Right atrium auricular region (tissue), 2 donors: ENCODE measurements at places on chromosomes 4 and X. TPM values are rescaled to one million over a fixed set of nuclear protein-coding genes. Genes with fewer than 3 reads are reported as not detected.

DNA sequence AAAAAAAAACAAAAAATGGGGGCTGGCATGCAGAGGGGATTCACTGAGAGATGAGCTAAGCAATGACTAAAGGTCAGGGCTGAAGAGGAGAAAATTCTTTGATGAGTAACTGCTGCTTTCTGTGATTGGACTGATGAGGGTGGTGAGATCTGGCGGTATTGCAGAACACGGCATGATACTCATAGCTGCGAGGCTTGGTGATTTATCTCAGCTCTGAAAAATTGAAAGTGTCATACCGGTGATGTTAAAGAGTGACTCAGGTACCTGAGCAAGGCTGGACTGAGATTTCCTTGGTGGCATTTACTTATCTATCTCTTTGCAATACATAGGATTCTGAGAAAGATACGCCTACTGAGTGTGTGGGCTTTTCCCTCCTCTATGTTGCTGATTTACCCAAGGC, 204.1 kb upstream of the DDX53 start:
- H3K27me3 ChIP-seq = no peaks in the 10 kb centered on the region
- no peak overlapping the region for H3K4me3 ChIP-seq
- no peaks in the 10 kb centered on the region for H3K36me3 ChIP-seq
- no peak for DNase-seq
- H3K27ac ChIP-seq = no peak overlapping the region

GRCh38 chr4:166827167-166827566, 407.1 kb downstream of the SPOCK3 start:
- H3K36me3 ChIP-seq = no peaks in the 10 kb centered on the region
- no peak overlapping the region for H3K27ac ChIP-seq
- H3K4me3 ChIP-seq = no peak overlapping the region
- no peaks in the 10 kb centered on the region for H3K4me1 ChIP-seq

DNA sequence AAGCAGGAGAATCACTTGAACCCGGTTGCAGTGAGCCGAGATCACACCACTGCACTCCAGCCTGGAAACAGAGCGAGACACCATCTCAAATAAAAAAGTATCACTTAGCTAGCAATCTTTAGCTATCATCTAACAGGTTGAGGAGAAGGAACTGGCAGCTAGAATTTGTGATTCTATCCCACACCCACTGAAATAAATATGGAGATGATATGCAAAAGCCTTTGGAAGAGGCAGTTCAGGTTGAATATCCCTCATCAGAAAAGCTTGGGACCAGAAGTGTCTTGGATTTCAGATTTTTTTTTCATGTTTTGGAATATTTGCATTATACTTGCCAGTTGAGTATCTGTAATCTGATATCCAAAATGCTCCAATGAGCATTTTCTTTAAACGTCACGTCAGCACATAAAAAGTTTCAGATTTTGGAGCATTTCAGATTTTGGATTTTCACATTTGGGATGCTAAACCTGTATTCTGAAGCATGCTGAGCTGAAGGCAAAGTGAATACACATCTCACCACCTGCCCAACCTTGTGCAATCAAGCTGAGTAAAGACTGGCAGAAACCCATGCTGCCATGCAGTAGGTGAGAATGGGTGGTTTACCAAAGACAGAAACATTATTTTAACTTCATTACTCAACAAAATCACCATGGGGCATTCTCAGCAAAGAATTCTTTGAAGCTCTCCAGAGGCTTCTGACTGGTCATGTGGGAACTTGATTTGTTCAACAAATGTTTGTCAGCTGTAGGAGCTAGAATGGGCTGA, 159.3 kb downstream of the SH3KBP1 start:
- H3K27me3 ChIP-seq = no peaks in the 10 kb centered on the region
- no peak for DNase-seq
- no peaks in the 10 kb centered on the region for H3K36me3 ChIP-seq
- H3K4me3 ChIP-seq = no peak overlapping the region

DNA sequence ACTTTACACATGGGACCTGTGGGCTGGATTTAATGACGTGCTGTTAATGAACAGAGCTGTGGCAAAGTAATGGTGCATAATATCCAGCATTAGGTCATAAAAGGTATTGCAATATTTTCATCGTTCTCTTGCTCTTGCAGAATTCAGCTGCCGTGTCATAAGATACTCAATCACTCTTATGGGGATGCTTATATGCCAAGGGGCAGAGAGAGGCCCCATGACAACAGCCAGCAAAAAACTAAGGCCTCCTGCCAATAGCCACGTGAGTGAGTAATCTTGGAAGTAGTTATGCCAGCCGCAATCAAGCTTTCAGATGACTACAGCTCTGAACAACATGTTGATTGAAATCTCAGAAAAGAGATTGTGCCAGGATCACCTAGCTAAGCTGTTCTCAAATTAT, 616.9 kb downstream of the FSTL5 start:
- H3K27ac ChIP-seq = no peak overlapping the region
- DNase-seq = no peak
- H3K27me3 ChIP-seq = no peaks in the 10 kb centered on the region
- H3K4me1 ChIP-seq = no peaks in the 10 kb centered on the region
- no peaks in the 10 kb centered on the region for H3K36me3 ChIP-seq
- H3K4me3 ChIP-seq = no peak overlapping the region

GRCh38 chr4:15144967-15145295, 142.7 kb downstream of the CPEB2 start:
- H3K4me3 ChIP-seq = no peak overlapping the region
- no peaks in the 10 kb centered on the region for H3K27me3 ChIP-seq
- no peaks in the 10 kb centered on the region for H3K36me3 ChIP-seq
- H3K4me1 ChIP-seq = peaks cover 35% of the 10 kb centered on the region
- no peak overlapping the region for H3K27ac ChIP-seq

DNA sequence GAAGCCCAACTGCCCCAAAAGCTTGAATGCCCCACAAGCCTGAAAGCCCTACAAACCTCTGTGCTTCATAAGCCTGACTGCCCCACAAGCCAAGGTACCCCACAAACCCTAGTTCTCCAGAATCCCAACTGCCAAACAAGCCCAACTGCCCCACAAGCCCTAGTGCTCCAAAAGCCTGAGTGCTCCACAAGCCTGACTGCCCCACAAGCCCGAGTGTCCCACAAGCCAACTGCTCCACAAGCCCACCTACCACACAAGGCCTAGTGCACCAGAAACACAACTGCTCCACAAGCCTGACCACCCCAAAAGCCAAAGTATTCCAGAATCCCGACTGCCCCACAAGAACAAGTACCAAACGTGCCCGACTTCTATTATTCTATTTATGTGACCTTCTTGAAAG, 13.6 kb upstream of the HSFX3 start:
- H3K27me3 ChIP-seq = no peaks in the 10 kb centered on the region
- no peaks in the 10 kb centered on the region for H3K36me3 ChIP-seq
- no peak overlapping the region for H3K27ac ChIP-seq

- DNase-seq = no peak
- no peaks in the 10 kb centered on the region for H3K4me1 ChIP-seq
- no peaks in the 10 kb centered on the region for H3K36me3 ChIP-seq
Measured at GRCh38 chr4:67885762-67886161, 2.0 kb upstream of the TMPRSS11D start.

DNA sequence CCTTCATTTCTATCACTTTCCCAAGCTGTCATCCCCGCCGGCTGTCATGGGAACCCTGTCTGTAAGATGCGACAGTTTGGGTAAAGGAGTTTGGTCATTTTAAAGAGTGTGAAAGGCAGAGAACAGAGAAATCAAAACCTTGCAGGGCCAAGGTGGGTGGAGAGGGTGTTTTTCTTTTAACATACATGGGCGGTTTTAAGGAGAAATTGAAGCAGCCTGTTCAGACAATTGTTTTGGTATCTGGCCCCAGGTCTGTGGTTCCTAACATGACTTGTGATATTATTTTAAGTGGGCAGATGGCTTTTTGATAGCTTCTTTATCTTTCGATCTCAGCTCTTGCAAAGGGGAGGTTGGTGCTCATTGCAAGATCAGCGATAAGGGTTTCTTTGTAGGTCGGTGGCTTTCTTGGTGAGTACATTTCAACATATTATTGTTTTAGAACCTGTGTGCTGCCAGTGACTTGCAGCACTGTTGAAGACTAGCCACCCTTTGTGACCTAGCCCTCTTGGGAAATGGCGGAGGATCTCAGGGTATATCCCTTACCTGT, 3.7 kb downstream of the PPP1R3F start:
- no peak overlapping the region for H3K4me3 ChIP-seq
- no peak for DNase-seq
- H3K4me1 ChIP-seq = no peaks in the 10 kb centered on the region
- H3K27ac ChIP-seq = no peak overlapping the region
- no peaks in the 10 kb centered on the region for H3K36me3 ChIP-seq

DNA sequence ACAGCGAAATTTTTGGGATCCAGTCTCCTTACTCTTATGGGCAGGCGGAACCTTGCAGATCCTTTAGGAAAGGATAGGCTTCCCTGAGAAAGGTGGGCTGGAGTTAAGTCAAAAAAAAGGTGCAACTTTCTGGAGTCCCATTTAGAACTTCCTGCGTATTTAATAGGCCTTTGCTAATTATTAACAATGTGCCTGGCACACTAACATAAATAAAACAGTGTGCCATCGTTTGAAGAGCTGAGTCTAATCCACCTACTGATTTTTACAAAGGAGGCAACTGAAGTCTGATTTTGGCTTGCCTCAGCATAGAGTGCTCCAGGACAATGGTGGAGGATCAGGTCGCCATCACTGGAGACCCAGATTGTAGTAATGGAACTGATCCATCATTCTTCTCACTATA, 15.7 kb downstream of the PLS3 start:
- no peak overlapping the region for H3K4me3 ChIP-seq
- H3K4me1 ChIP-seq = peaks cover under 1% of the 10 kb centered on the region
- peaks cover 3% of the 10 kb centered on the region for H3K36me3 ChIP-seq
- H3K27ac ChIP-seq = no peak overlapping the region

DNA sequence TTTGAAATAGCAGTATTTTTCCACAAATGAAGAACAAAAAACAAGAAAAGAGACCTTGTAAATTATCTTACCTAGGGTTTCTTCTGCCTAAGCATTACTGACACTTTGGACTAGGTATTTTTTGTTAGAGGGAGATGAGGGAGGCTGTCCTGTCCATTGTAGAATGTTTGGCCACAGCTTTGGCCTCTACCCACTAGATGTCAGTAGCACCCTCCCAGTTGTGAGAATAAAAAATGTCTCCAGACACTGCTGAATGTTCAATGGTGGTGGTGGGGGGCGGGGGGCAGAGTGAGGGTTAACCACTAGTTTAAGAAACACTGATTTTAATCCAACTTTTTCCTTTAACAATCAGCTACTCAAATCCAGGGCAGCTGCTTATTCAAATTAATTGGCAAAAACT, 25.8 kb downstream of the OTUD4 start:
- no peak overlapping the region for H3K4me3 ChIP-seq
- H3K4me1 ChIP-seq = no peaks in the 10 kb centered on the region

DNA sequence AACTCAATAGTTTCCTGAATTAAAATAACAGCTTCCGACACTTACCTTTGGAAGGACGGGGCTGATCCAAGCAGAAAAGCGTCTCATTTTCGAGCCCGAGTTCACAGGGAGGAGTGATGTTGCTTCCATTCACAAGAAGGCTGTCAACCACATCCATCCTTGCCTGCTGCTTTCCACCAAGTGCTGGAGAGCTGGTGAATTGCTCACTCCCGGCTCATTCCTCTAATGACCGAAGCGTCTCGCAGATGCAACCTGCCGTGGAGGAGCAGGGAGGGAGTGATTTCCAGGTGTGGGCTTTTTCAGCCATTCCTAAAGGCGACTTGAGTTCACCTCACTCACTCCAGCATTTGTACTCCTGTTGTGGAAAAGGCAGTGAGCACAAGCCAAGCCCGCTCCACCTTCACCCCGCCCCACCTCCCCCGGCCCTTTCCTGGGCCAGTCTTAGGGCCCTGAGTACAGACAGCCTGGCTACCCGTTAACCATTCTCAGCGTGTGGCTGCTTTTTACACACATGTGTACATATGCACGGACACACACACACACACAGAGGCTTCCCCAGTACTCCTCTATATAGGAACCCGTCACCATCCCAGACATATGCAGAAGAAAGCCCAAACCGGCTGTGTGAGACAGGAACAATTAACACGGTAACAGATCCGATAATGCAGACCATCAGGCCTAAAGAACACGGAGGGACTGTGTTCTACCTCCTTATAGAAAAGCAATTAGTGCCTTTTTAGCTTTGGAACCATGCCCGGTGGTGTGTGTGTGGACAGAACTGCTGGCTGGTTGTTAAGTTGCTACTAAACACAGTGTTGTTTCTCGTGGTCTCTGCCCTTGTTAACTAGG, at the start of gene CCKAR:
Gene CCKAR, minus strand, starts transcription at position 374 of the 849 bp plus-strand sequence. Its CDS starts 217 bp downstream, at position 157.
- H3K36me3 ChIP-seq = no peaks in the 10 kb centered on the region
- no peak for DNase-seq
- no peaks in the 10 kb centered on the region for H3K4me1 ChIP-seq
- no peaks in the 10 kb centered on the region for H3K27me3 ChIP-seq
- H3K4me3 ChIP-seq = no peak within 1 kb of the TSS

DNA sequence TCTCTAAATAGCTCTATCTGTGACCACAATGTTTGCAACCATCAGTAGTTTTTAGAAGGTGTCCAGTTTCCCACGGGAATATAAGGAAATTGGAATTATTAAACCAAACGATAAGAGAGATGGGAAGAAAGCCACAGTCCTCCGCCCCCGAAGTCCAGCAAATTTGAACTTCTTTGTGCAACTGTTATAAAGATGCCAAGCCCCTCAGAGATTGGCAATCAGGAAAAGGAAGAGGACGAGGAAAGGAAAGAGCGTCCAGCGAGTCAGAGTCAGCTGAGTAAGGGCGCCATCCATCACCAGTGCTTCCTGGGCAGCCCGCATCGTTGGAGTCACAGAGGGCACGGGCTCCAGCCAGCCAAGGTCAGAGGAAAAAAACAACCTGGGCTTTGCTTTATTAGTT, 35.7 kb downstream of the LDB2 start:
- no peaks in the 10 kb centered on the region for H3K4me1 ChIP-seq
- H3K4me3 ChIP-seq = no peak overlapping the region
- DNase-seq = no peak
- H3K36me3 ChIP-seq = no peaks in the 10 kb centered on the region

DNA sequence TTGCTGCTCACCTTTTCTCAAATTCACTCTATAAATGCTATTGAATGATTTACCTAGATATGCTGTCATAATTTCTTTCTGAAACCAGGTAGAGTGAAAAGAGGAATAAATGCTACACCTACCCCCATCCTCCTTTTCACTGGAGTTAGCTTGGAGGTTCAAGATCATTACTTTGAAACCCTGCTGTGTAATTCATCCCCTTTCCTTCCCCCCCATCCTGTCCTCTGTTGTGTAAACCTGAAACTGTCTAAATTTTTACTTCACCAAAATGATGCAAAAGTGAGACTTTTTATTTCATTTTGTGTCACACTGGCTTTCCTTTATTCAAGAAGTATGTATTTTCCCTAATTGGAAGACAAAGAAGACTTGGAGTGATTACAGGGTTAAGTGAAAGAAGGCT, 5.4 kb downstream of the ZCCHC18 start:
- no peaks in the 10 kb centered on the region for H3K27me3 ChIP-seq
- no peak for DNase-seq
- no peak overlapping the region for H3K27ac ChIP-seq
- no peaks in the 10 kb centered on the region for H3K4me1 ChIP-seq
- no peak overlapping the region for H3K4me3 ChIP-seq

FAM53A gene
- total RNA-seq = 1.9 TPM

ASB11 gene
- total RNA-seq = 137 TPM
